Epithelial cell of umbilical artery (primary cell): ENCODE measurements at places on chromosomes 1 and 21. TPM values are rescaled to one million over a fixed set of nuclear protein-coding genes. Genes with fewer than 3 reads are reported as not detected.

Gene ABCG1
- total RNA-seq, result 20.2 and 35.1 TPM in 2 replicates

Gene TRIM67
- total RNA-seq, result not detected in 2 replicates

Gene SLAMF9
- not detected in 2 replicates for total RNA-seq

Gene MECR
- total RNA-seq, result 22.3 and 26.3 TPM in 2 replicates

Gene RCSD1
- under 0.01 and 0.15 TPM in 2 replicates for total RNA-seq

Gene FAM72B
- total RNA-seq, result 2.9 and 4.0 TPM in 2 replicates

Gene LCE1A
- total RNA-seq, result not detected in 2 replicates

Gene MRAP
- not detected in 2 replicates for total RNA-seq

Gene KRTCAP2
- 61.1 and 119 TPM in 2 replicates for total RNA-seq

Gene PIK3C2B
- total RNA-seq, result 17.5 and 38.5 TPM in 2 replicates

Gene OR10Z1
- total RNA-seq, result not detected in 2 replicates

Gene GPR137B
- 4.0 and 6.8 TPM in 2 replicates for total RNA-seq

Gene CYP4B1
- not detected in 2 replicates for total RNA-seq

Gene MROH7
- under 0.01 and 0.30 TPM in 2 replicates for total RNA-seq

Gene OR2M5
- not detected in 2 replicates for total RNA-seq

Gene MYBPH
- total RNA-seq, result not detected in 2 replicates

Gene CAMK2N1
- 0.97 and 1.5 TPM in 2 replicates for total RNA-seq

Gene RXFP4
- not detected in 2 replicates for total RNA-seq

Gene PLCH2
- not detected in 2 replicates for total RNA-seq

Gene ASCL5
- total RNA-seq, result not detected in 2 replicates

Gene SLAMF6
- total RNA-seq, result not detected in 2 replicates

Gene PRKCZ
- total RNA-seq, result under 0.01 and 0.76 TPM in 2 replicates

Gene PDZK1IP1
- total RNA-seq, result not detected in 2 replicates

Gene LRRC38
- not detected in 2 replicates for total RNA-seq

Gene BEST4
- total RNA-seq, result 0.32 TPM in 1 of 2 replicates, not detected in the other

Gene HNRNPU
- 367 and 516 TPM in 2 replicates for total RNA-seq

Gene TRAPPC3
- 146 and 167 TPM in 2 replicates for total RNA-seq
